Amygdala (tissue), 56 donors: ENCODE measurements at places on chromosomes 7 and 10.

- no peak for DNase-seq
Measured at GRCh38 chr10:18566177-18566576, 85.2 kb downstream of the NSUN6 start.

DNA sequence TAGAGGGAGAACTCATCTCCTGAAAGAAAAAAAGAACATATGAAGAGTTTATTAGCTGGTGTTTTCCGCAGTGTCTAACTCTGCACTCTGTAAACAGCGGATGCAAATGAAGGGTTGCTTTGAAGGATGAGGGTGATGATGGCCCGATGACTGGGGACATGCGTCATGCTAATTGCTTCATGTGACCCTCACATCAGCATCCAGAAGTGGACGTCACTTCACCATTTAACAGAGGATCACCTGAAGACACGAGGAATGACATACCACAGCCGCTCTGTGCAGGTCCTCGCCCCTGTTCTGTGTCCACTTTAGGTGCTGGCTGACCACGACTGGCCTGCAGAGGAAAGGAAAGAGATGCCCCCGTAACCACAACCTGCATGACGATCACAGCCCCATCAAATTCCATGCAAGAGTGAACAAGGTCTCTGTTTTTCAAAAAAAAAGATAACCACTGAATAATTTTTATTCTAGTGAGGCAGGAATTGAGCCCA is 82.9 kb downstream of the KLF6 start:
- DNase-seq: no peak

GRCh38 chr7:36393826-36394225 is 4.2 kb downstream of the ANLN start:
- DNase-seq: no peak

DNA sequence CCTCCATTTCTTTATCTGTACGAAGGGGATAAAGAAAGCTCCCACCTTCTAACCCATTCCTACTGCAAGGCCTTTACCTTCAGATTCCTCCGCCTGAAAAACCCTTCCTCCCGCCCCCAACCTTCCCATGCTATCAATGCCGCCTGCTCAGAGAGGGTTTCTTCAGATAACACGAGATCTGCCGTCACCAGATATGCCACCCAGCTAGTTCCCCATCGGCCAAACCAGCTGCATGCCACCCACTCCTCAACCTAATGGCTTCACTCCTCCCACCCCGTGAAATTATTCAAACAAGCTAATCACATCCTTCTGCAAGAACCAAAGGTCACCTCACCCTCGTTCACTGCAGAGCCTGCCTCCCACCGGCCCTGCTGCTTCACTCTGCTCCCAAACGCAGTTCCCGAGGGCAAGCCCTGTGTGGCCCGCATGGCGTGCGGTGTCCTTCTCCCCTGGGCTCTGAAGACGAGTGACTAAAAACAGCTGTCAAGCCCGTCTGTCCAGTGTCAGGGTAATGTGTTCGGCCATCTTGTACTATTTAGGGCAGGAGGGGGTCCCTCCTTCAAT is 46.8 kb upstream of the TMEM213 start:
- no peak for DNase-seq

- DNase-seq: no peak
Measured at GRCh38 chr7:36788825-36789470, 64.7 kb upstream of the AOAH start.

- no peak for DNase-seq
Measured at GRCh38 chr7:30980751-30981150, 17.0 kb downstream of the GHRHR start.

DNA sequence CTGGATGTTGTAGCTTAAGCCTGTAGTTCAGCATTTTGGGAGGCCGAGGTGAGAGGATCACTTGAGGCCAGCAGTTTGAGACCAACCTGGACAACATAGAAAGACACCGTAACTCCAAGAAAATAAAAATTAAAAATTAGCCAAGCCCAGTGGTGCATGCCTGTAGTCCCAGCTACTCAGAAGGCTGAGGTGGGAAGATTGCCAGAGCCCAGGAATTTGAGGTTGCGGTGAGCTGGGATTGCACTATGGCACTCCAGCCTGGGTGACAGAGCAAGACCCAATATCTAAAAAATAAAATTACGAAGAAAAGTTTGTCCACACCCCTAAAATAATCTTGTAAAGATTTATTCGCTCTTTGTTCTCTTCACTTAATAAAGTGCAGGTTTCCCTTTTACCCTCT is 951.0 kb downstream of the TYW1 start:
- DNase-seq: no peak

- DNase-seq: no peak
Measured at GRCh38 chr7:151125846-151126481, 39.7 kb downstream of the AGAP3 start.

DNA sequence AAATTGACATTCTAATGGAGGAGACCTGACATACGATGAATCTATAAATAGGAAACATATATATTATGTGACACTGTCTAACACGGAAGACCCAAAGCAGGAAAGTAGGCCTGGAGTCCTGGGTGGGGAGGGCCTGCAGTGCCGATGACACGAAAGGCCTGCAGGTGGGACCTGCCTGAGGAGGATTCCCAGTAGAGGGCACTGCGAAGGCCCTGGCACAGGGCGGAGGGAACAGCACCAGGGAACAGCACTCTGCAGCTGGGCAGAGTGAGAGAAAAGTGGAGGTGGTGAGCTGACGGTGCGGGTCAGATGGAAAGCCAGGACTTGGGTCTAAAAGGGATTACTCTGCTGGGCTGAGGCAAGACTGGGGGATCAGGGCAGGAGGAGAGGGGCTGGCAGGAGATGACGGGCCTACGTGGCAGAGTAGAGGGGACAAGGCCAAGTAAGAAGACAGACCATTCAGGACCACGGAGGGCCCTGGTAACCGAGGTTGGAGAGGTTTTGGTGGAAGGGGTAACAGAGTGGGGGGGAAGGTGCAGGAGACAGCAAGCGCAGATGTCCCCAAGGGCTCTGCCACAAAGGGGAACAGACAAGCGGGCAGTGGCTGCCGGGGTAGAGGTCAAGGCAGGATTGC is 8.1 kb downstream of the ZNF746 start:
- no peak for DNase-seq

DNA sequence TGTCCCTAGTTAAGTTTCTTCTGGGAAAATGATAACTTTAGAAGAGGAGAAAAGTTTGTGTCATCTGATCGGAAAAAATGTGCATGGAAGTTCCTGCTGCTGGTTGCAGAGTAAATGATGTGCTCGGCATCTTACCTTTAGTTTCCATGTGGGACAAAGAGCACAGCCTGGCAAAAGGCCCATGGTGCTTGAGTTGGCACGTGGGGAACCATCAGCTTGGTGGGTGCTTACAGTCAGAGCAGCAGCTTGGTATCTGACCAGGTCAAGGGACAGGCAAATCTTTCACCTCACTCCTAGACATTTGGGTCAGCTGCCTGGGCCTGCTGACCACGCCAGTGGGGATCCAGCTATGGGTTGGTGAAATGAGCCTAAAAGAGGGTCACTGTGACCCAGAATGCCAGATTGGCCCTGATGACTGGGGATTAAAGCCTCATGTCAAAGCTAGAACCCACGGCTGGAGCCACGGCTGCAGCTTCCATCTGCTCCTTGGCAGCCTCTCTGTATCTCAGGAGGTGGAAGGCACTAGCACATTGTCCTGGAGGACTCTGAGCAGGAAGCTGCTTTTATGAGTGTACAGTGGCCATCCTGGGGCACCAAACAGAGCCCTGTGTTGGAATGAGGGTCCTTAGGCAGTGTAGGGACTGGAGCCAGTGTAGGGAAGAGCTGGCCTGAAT is 24.7 kb downstream of the VWC2 start:
- no peak for DNase-seq

DNA sequence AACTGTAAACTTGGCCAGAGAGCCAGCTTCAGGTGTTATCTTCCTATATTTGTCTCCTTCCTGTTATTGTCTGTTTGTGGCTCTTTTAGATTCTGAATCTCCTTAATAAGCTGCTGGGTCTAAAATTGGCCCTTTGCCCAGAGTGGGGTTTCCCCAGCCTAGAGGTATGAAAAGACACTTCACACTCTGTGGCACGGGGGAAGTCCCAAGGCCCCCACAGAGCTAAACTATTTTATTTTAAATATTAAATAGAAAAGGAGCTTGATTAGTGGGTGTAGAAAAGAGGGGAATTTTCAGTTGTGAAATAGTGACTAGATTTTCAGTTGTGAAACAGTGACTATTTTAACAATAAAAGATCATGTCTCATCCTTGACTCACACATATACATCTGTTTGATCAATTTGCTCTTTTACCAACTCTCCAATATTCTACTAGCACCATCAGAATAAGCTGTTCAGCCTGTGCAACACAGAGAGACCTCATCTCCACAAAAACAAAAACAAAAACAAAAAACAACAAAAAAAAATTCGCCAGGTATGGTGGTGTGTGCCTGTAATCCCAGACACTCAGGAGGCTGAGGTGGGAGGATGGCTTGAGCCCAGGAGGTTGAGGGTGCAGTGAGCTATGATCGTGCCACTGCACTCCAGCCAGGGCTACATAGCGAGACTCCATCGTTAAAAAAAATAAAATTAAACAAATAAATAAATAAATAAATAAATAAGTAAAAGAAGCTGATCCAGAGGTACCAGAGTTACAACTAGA is 24.9 kb upstream of the ADO start:
- no peak for DNase-seq

DNA sequence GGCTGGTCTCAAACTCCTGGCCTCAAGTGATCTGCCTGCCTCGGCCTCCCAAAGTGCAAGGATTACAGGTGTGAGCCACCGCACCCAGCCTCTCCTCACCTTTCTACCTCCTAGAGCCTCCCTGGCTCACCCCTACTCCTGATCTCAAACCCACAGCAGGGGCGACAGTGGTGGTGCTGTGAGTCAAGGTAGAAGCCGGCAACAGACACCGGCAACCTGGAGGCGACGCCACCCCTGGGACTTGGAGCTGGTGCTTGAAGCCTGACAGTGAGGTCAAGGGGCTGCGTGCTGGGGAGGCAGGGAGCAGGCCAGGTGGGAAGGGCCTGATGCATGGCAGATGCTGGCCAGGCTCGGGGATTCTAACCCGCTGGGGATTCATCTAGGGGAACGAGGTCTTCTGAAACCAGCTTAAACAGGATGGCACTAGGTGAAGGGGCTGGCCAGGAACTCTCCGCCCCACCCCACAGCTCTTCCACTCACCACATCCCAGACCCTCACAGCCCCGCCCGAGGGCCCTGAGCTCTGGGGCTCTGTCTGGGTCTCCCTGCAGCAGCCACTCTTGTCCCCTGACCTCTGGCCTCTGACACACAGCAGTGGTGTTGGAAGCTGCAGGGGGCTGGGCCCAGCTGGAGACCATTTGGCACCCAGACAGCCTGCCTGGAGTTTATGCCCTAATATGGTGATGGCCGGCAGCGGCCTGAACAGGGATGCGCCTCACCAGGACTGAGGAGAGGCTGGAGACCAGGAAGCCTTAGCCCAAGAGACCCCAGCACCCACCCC is 16.4 kb downstream of the KCNH2 start:
- no peak for DNase-seq

- no peak for DNase-seq
Measured at GRCh38 chr10:25257646-25258045, 82.8 kb downstream of the GPR158 start.

- no peak for DNase-seq
Measured at GRCh38 chr7:7761340-7761973, 43.0 kb upstream of the RPA3 start.

DNA sequence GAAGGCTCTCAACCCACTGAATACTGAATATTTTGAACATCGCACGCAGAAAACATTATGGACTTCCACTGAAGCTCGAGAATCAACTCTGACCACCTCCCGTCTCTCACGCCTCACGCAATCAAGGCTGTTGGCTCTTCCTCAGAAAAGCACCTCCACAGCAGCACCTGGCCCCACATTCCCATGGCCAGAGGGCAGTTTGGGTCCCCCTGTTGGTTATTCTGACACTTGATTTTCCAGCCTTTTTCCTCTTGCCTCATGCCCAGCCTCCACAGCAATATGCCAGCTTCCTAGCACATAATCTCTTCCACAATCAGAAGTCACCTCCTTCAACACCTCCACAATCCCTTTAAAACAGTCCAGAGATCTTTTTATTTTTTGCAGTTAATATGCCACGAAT is 55.9 kb downstream of the SVOPL start:
- no peak for DNase-seq

DNA sequence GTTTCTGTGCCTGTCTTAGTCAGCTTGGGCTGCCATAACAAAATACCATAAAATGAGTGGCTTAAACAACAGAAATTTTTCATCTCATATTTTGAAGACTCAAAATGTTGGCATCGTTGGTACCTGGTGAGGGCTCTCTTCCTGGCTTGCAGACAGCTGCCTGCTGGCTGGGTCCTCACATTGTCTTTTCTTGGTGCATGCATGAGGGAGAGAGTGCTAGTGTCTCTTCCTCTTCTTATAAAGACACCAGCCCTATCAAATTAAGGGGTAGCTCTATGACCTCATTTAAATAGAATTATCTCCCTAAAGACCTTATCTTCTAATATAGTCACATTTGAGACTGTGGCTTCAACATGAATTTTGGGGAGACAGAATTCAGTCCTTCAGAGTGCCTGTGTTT is 39.9 kb downstream of the ST8SIA6 start:
- no peak for DNase-seq

- DNase-seq: no peak
Measured at GRCh38 chr7:151585744-151586393, 66.2 kb upstream of the RHEB start.

GRCh38 chr7:16929146-16929762 is 47.5 kb upstream of the AGR3 start:
- no peak for DNase-seq

DNA sequence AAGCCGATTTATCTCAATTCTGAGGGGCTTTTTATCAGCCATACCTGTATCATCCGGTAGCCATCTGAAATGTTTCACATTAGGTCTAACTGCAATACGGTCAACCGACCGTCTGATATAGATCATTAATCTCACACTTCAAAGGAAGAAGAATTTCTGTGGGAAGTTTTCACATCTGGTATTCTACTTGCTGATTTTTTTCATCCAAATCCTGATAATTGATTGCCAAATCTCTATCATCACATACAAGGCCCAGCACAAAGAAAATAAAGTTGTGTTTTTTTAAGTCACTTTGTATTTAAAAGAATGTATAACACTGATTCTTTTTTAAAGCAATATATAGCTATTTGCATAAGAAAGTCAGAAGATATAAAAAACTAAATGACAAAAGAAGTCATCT is 132.3 kb downstream of the DKK1 start:
- no peak for DNase-seq

DNA sequence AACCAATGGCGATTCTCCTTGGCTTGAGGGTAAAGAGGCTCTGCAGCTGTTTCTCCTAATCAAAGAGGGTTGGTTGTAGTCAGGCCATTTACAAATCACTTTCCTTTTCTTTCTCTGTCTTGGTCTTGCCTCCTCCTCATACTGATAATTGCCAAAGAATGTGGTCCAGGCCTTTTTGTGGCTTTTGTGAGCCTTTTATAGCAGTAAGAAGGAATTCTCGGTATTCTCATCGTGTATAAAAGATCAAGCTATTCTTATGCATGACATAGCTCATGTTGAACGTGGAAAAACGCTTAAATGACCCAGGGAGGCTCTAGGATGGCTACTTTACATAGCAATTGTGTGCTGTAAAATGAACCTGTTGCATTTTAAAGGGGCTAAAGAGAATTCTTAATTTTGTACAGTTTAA is 62.6 kb downstream of the RBM20 start:
- no peak for DNase-seq

- DNase-seq: peak; percentile 21
Measured at GRCh38 chr7:100119970-100120732, 717 bp downstream of the CNPY4 start.

GRCh38 chr10:99536338-99537085 is 3.8 kb downstream of the NKX2-3 start:
- no peak for DNase-seq
